ENCODE measurements at places on chromosomes 7 and 10. TPM values are rescaled to one million over a fixed set of nuclear protein-coding genes. Genes with fewer than 3 reads are reported as not detected.
A peak's percentile ranks its signal among the peaks of the same experiment; 100 is the strongest.

The NRG3 gene
- total RNA-seq: not detected

The SPDYE9 gene
- not detected for total RNA-seq

The CDC14C gene
- total RNA-seq: not detected

The WNT8B gene
- not detected for total RNA-seq

The FOXI2 gene
- 0.32 TPM for total RNA-seq

The PVRIG gene
- total RNA-seq: 0.36 TPM

The GALNT11 gene
- 16.9 TPM for total RNA-seq

The FAM25A gene
- total RNA-seq: 29.4 TPM

The OR2A42 gene
- not detected for total RNA-seq

The OPN4 gene
- total RNA-seq: not detected

The GHRHR gene
- total RNA-seq: not detected

The GATA3 gene
- total RNA-seq: 0.76 TPM

The MRC1 gene
- 1.2 TPM for total RNA-seq

GRCh38 chr7:95772771-95773581 is 622 bp downstream of the DYNC1I1 start:
- peak; percentile 21 for ATAC-seq

DNA sequence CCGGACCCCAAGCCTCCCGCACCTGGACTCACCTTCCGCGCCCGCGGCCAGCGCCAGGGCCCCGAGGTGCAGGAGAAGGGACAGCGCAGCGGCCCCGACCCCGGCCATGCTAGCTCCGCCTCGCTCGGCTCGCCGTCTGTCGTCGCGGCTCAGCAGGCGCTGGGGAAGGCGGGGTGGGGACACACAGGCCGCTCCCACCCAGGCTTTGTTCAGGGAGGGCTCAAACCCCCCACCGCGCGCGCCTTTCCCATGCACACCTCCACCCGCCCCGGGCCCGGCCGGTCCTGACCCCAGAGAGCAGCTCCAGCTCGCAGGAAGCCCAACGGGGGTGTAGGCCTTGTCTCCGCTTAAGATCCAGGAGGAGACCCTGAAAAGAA is at the start of gene KCP:
Gene KCP (minus strand): TSS at position 141 of the 377 bp plus-strand sequence. CDS start 33 bp downstream, at position 108.
- ATAC-seq: no peak

- no peak for ATAC-seq
Measured at GRCh38 chr7:114622221-114622620, 207.6 kb downstream of the FOXP2 start.

GRCh38 chr10:80015911-80016830 is 62.3 kb upstream of the TMEM254 start:
- no peak for ATAC-seq

GRCh38 chr7:84735677-84736076 is 451.2 kb downstream of the SEMA3D start:
- no peak for ATAC-seq

DNA sequence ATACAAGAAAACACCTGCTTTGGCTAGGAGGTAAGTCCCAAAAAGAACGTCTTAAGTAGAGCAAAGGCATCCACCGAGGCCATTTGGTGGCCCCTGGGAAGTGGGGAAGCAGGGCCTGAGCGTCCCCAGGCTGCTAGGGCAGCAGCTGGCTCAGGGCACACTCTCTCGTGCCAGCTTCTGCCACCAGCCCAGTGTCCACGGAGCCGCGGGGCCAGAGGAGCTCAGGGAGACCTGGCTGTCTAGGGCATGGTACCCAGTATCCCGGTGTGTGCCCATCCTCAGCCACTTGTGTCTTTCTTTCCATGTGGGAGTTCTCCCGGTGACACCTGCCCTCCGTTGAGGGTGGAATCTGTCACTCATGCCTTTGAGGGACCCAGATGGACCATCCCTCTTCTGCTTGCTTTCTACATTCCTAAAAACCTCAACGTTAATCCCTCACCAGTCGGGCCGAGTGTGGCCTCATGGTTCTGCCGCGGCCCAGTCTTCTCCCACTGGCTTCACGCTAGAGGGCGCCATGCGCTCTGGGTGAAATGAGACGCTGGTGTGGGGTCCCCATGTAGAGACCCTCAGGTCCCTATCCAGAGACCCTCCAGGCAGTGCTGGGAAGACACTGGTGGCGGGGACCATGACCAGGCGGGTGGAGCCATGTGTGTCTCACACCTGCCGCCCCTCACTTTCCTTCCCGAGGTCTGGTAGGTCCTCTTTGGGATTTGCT is 9.5 kb upstream of the AP5Z1 start:
- ATAC-seq: no peak

- ATAC-seq: no peak
Measured at GRCh38 chr7:135799881-135800280, 51.3 kb upstream of the FAM180A start.

DNA sequence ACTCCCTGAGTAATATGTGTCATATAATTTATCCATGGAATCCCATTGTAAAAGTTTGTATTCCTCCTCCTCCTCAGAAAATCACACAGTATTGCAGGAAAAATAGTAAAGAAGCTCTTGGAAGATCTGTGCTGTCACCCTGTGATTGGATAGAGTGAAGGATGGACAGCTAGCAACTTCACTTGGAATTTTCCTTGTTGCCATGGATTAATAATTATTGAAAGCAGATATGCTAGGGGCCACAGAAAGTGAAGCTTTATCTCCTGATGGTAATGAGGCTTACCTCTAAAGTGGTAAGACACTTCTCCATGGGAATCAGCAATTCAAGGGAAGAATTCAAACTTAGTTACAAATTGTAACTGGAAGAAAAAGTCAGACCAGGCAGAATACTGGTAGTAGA is 48.8 kb downstream of the PHYHIPL start:
- no peak for ATAC-seq

- no peak for ATAC-seq
Measured at GRCh38 chr7:81407094-81407493, 362.8 kb downstream of the HGF start.

DNA sequence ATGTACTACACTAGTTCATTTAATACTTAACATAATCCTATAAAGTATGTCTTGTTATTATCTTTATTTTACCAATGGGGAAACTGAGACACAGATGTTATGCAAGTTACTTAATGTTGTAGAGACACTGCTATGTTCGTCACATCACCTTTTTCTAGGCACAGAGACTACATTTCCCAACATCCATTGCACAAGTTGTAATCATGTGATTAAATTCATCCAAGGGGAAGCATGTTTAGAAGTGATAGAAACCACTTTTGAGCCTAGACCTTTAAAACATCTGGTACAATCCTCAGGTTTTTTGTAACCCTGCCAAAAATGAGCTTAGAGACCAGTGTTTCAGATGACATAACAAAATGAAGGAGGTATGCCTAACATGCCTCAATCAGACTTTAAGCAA is 386.8 kb upstream of the HPS1 start:
- ATAC-seq: no peak

DNA sequence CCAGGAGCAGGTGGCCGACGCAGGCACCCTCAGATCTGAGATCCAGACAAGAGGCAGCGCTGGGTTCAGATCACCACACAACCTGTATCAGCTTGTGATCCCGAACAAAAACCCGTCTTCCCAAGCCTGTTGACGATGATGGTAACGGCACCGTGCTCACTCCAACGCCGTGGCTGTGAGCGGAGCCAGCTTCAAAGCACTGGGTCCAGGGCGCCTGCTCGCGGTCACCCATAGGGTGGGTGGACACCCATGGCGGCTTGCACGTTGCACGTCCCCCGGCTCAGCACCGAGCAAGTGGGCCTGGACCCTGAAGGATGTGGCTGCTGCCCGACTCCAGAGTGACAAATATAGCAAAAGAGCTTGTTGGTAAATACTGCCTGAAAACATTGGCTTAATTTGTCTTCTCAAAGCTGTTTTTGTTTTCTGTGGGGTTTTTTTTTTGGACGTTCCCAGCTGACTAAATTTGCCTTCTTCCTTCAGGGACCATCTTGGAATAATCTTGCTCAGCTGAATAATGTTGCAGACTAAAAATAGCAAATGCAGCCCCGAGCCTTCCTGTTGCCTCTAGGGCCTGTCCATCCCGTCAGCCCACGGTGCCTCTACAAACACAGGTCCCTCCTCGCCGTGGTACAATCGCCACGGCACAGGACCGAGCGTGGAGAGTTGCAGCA is 41.0 kb downstream of the FOXK1 start:
- no peak for ATAC-seq

DNA sequence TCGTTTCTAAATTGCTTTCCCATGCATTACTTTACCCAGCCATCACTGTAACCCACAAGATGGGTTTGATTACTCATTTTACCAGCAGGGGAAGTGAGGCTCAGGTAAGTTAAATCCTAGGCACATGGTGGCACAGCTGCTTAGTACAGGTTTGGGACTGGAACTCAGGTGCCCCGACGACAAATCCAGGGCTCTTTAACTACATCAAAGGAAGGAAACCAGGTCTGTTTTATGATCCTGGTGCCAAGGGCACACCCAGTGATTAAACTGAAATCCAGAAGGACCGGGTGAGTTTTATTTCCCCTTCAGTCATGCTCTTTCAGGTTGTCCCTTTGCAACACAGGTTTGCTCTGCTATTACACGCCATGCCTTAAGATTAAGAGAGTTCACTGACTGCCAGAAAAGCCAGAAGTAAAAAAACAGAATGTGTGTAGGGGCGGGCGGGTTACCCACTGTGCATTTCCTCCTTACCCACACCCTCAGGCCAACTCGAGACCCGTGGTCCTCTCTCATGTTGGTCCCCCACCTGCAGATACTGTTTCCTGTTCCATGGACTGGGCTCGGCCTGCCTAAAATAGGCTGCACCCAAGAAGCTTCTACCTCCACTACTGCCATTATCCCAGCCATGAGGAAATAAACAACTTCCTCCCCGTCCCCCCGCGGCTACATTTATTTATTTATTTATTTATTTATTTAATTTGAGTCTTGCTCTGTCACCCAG is 55.1 kb upstream of the KDM7A start:
- peak; percentile 77 for ATAC-seq

DNA sequence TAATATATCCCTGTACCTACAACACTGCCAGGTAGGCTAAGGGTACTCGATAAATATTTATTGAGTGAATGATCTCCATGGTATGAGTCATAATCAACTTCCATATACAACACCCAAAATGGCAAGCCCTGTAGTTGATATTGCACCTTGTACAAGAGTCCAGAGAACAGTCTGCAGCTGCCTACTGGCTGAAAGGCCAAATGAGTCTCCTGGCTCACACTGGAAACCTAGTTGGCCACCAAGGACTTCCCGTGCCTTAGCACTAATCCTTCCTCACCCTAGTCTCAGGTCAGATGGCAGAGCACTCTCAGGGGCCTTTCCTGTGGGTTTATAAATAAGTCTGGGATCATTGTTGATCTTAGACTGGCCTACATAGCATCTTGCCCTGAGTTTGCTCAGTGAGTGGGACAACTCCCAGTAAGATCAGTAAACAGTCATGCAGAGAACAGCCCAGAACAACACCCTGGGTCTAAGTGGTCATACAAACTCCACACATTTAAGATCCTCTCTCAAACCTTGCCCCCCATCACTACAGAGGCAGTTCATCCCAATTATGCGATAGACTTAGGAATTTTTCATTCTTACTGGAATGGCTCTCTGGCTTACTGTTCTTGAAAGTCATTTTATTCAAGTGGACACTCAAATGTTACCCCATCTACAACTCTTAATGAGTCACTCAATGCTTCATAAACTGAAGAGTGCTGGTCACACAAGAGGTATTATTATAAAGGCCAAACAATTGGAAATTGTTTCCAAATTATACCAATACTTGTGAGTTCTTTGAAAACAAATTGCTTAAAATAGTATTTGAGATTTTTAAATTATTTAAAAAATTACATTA is 14.7 kb upstream of the SLC16A9 start:
- no peak for ATAC-seq

GRCh38 chr7:25845464-25845863 is 306.5 kb upstream of the NFE2L3 start:
- ATAC-seq: no peak

DNA sequence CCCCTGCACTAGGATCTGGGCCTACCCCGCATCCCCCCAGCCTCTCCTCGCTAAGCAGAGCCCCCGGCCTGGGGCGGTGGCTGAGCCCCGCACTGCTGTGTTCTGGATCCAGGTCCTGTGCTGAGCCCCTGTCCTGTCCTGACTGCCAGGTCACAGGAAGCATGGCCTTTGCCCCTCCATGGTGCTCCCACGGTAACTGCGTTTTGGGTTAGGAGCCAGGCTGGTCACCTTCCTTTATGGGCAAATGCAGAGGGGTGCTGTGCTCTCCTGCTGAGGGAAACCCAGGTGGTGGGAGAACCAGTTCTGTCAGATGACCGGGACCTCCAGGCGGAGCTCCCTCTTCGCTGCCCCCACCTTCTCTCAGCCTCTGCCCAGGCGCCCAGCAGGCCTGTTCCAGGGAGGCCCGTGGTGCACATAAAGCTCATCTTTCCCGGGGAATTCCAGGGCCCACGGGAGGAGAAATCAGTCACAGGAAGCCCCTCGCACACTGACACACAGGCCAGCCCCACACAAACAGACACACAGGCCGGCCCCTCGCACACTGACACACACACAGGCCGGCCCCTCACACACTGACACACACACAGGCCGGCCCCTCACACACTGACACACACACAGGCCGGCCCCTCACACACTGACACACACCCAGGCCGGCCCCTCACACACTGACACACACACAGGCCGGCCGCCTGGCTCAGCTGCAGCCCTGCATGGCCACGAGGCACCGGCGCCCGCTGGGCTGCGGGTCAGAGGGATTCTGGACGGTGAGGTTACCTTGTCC is 75.6 kb downstream of the CFAP46 start:
- ATAC-seq: no peak
